Occipital lobe (tissue), 3 donors: ENCODE measurements at places on chromosomes 5 and 9. TPM values are rescaled to one million over a fixed set of nuclear protein-coding genes. Genes with fewer than 3 reads are reported as not detected.

CFAP90 gene
- 2.2 TPM for total RNA-seq

GRCh38 chr5:17766031-17766430 lies 131.8 kb downstream of the TAF11L14 start:
- DNase-seq: no peak

- DNase-seq: peak; percentile 35
Observed at GRCh38 chr5:111135946-111136345, 43.8 kb downstream of the WDR36 start.

OR1J2 gene
- not detected for total RNA-seq

FBN2 gene
- total RNA-seq: 8.6 TPM

DNA sequence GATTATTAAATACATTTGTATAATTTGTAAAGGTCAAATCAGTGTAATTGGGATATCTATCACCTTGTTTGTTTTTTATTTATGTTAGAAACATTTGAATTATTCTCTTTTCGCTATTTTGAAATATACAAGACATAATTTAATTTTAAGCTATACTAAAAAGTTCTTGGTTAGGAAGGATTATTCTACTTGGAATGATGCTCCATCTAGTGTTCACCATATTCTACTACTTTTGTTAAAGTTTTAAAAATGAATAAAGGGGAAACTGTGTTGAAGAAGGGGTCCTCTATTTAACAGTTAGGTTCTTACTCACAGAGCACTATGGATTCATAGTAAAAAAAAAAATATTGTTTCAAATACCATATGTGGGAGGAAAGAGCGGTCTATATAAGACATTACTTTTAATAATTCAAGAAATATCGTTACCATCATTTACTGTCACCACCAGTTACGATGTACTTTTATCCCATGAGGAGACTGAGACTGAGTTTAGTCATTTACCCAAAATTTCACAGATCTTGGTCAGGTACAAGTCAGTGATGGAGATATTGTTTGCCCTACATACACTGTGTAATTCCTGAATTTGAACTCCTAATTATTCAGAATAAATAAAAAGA lies 6.3 kb upstream of the STOM start:
- no peak for DNase-seq

GFPT2 gene
- total RNA-seq: 11.4 TPM

- DNase-seq: no peak
Observed at GRCh38 chr5:134656690-134657089, 8.1 kb downstream of the SEC24A start.

NEURL1B gene
- 19.2 TPM for total RNA-seq

ANKRD55 gene
- 0.31 TPM for total RNA-seq

- no peak for DNase-seq
Observed at GRCh38 chr5:120803282-120803681, 339.2 kb downstream of the PRR16 start.

GRCh38 chr5:127858116-127858784 lies 155.1 kb downstream of the CCDC192 start:
- DNase-seq: no peak

SHB gene
- 14.2 TPM for total RNA-seq

DNA sequence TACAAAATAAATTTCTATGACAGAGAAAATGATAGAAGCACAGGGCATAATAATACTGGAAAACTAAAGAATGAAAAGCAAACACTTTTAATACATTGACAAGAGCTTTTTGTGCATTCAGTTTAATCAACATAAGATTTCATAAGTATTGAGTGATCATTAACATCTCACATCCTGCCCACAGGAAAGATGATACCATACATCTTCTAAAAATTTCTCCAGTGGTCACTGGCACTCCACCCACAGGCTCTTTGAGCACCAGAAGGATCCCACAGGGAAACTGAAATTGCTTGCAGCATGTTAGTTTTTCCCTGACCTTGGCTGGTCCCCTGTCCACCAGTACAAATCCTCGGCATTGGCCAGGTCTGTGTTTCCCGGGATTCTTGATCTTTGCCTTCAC lies 186.0 kb downstream of the CEMIP2 start:
- no peak for DNase-seq

DNA sequence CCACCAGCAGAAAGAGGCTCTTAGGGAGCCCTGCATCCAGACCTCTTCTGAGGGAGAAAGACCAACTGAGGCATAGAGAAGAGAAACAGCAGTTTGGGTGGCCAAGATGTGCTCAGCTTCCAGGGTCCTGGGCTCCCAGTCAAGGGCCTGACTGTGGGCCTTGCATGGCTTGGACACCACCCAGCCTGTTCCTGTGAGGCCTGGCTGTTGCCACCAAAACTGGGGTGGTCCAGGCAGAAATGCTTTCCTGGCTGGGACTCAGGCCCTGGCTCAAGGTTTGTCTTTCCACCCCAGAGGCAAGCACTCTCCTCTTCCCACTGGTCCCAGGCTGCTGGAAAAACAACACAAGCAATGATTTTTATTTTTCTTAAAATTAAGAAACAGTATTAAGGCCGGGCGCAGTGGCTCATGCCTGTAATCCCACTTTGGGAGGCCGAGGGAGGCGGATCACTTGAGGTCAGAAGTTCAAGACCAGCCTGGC lies 13.3 kb downstream of the MYOZ3 start:
- no peak for DNase-seq

- DNase-seq: no peak
Observed at GRCh38 chr9:1469996-1470395, 419.8 kb downstream of the DMRT2 start.

SLCO6A1 gene
- total RNA-seq: 0.94 TPM

MAMDC2 gene
- total RNA-seq: 3.0 TPM

GRCh38 chr5:73968729-73969128 lies 342.7 kb downstream of the ARHGEF28 start:
- peak; percentile 21 for DNase-seq

DNA sequence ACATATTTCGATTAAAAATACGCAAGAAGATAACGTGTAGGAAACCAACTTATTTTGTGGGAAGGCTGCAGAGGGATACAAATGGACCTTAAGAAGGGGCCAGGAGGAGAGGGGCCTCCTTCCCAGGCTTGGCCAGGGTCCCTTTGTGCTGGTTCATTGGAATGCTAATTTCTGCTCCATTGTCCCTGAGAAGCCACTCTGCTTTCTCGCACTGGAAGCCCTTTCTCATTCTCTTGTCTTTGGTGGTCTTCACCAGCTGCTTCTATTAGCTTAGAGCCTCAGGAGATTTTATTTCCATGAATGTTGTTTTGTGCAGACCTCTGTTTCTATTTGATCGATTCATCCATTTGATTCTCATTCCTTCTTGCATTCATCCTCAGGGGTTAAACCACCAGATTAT lies 325.4 kb downstream of the TMEM38B start:
- no peak for DNase-seq

STK10 gene
- 9.8 TPM for total RNA-seq

DNA sequence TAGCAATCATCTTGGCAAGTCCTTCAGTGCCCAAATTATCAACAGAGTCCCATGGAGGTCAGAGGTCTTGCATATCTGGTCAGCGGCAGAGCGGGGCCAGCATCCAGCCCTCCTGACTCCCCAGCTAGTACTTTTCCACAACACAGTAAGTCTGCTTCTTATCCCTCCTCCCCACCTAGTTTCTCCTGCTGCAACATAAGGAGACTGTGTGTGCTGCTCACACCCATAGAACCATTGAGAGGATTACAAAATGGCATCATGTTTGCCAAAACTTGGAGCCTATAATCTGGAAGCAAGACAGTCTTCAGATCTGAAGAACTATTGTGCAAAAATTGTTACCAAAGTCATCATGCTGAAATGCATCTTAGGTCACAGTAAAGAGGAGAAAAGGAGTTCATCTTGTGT lies 125.8 kb upstream of the ZNF366 start:
- no peak for DNase-seq

MCCC2 gene
- total RNA-seq: 20.7 TPM

GRCh38 chr9:85225180-85225579 lies 516.6 kb downstream of the AGTPBP1 start:
- DNase-seq: no peak
